Renal cortex interstitium (tissue), 15 donors: ENCODE measurements at places on chromosomes 12 and 14.

- DNase-seq, result no peak
Measured at GRCh38 chr14:69101331-69101826, 51.5 kb downstream of the DCAF5 start.

DNA sequence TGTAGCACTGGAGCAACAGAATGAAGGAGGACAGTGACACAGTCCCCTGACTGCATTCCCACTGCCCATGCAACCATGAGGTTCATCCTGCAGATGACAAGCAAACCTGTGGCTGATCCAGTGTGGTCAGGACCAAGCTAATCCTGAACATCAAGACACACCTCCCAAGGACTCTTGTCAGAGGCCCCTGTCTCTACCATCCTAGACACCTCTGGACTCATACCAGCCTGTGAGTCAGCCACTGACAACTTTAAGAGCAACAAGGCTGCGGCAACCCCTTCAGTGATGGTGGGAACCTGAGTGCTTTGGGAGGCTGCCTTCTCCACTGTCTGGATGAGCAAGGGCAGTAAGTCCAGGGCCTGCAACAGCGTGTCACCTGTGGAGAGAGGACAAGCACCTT is 24.6 kb downstream of the GCN1 start:
- DNase-seq, result no peak

DNA sequence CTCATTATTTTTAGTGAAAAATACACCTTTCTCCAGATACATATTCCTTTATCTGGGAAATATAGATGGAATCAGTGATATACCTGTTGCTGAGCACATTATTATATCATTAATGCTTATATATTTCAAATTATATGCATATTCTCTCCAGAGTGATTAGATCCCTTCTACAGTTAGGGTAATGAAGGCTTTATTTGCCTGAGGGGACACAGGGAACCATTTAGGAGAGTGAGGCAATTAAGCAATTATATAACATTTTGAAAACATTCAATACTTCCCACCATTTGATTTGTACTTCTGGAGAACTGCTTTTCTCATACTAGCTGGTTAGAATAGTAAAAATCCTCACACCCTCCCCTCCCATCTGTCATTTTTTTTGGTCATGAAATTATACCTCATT is 212.8 kb upstream of the NOVA1 start:
- no peak for DNase-seq

DNA sequence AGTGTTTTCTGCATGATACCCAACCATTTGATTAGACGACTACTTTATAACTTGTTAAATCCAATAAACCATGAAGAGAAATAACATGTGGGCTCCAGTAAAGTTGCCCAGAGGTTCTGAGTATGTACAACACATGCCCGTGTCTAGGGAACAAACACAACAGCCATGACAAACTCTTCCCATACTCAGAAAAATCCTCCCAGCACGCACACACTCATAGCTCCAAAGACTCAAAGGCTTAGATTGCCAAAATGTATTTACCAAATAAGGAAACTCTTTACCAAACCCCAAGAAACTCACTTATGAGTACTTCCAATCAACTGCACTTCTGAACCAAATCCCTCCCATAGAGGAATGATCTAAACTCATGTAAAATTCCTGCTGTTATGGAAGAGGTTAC is 17.3 kb downstream of the SART3 start:
- no peak for DNase-seq

DNA sequence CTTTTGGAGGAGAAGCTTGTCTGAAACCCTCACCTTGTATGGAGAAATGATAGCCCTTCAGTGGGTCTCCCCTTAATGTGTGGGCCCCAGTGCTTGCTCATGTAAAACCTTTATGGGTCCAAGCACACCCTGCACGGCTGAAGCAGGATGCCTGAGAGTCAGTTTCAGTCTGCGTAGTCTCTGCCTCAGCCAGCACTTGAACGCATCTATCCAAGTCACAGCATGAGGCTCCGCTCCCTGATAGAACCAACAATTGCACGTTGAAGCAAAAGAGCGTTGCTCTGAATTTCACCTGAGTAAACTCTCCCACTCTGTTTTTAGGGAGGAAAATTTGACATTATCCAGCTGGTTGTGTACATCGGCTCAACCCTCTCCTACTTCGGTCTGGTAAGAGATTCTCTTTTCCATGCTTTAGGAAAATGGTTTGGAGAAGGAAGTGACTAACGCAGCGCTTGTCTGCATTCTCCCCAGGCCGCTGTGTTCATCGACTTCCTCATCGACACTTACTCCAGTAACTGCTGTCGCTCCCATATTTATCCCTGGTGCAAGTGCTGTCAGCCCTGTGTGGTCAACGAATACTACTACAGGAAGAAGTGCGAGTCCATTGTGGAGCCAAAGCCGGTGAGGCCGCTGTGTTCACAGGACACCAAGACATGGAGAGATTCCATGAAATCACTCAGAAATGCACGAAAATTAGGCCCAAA is 33.0 kb upstream of the P2RX4 start:
- no peak for DNase-seq
